ENCODE measurements at places on chromosomes 7 and 10. TPM values are rescaled to one million over a fixed set of nuclear protein-coding genes. Genes with fewer than 3 reads are reported as not detected.

DNA sequence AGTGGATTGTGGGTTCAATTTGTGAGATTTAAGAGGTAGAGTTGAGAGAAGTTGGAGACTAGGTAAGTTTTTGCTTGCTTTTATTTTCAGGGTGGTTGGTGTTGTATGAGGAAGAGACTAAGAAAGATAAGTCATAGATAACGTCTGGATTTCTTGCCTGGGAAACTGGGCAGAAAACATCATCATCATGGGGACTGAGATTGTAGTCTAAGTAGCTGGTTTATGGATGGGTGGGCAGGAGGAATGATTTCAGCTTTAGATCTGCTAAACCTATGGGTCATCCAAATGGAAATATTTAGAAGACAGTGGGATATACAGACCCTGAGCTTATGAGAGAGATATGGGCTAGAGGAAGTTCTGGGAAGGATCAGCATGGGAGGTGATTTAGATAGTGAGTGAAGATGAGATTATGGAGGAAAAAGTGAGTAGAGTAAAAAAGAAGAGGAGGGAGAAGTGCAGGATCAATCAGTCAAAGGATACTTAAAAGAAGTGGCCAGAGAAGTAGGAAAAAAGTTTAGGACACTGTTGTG lies 169.8 kb downstream of the WNT2 start:
- no peak for DNase-seq

Gene SCIN
- polyA plus RNA-seq, result 0.33 TPM

- DNase-seq, result no peak
These were observed 66.1 kb upstream of the JCAD start for GRCh38 chr10:30125496-30125895.

DNA sequence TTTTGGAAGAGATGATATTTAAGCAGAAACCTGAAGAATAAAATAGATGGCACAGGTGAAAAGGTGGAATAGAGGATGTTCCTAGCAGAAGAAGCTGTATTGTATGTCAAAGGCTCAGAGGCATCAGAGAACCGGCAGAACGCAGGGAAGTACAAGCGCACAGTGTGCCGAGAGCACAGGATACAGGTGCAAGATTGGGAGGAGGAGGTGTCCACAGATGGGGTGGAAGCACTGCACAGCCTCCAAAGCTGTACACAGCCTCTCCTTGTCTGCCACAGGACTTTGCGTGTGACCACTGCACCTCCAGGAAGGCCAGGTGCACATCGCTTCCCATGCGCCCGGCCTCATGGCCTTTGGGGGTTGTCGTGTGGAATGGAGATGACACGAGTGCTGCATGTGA lies 23.3 kb upstream of the SEC61G start:
- DNase-seq, result no peak

All from naive B cell (primary cell).